ENCODE measurements at places on chromosomes 6 and 20. TPM values are rescaled to one million over a fixed set of nuclear protein-coding genes. Genes with fewer than 3 reads are reported as not detected.

Gene SCAND1
- total RNA-seq = 66.1 TPM

Gene CDSN
- not detected for total RNA-seq

Gene ADGRF5
- 144 TPM for total RNA-seq

Gene POPDC3
- not detected for total RNA-seq

Gene POM121L2
- not detected for total RNA-seq

All from subcutaneous adipose tissue (tissue), 4 donors.